Activated CD4-positive, alpha-beta T cell treated with anti-CD3 and anti-CD28 coated beads, Interleukin-2, amount 50 U/mL, for 24 hours (primary cell): ENCODE measurements at places on chromosomes 4 and X.

DNA sequence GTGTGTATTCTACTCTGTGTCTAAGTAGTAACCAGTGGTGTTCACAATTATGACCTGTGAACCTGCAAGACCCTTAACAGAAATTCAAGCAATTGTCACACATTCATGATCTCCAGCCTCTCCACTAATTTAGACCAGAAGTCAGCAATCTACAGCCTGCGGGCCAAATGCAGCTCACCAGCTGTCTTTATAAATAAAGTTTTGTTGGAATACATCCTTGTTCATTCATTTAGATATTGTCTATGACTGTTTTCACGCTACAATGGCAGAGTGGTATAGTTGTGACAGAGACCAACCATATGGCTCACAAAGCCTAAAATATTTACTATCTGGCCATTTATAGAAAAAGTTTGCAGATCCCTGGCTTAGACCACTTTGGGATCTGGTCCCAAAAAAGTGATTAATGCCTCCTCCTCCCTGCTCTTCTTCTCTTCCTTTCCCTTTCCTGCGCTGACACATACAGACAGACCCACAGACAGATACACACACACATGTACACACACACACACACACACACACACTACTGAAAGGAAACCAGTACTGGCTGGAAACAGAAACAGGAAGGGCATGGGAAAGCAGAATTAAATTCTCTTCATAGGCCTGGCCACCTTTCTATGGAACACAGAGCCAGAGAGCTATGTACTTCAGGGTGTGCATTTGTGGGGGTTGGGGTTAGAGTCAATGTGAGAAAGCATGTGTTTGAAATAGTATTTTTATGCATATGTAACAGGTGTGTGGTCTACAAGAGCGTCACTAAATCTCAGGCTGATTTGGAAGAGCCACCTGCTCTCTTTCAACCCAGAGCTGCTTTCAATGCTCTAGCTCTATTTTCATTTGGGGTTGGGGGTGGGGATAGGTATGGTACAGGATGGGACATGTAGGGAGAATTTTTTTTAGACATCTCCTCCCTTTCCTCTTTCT lies 49.7 kb upstream of the TMEM164 start:
- DNase-seq: no peak

DNA sequence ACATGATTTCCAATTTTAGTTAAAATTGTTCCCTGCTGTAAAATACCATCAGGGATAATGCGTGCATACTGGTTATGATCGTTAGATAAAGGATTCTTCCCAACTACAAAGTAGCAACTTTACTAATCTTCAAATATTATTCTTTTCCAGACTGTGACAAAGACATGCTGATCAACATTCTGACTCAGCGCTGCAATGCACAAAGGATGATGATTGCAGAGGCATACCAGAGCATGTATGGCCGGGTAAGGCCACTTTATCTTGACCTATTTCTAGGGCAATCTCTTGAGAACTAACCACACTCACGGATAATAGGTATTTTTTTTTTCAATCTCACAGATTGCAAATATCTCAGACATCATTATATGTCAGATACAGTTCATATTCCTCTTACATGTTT lies 47.0 kb downstream of the ANXA10 start:
- no peak for DNase-seq

DNA sequence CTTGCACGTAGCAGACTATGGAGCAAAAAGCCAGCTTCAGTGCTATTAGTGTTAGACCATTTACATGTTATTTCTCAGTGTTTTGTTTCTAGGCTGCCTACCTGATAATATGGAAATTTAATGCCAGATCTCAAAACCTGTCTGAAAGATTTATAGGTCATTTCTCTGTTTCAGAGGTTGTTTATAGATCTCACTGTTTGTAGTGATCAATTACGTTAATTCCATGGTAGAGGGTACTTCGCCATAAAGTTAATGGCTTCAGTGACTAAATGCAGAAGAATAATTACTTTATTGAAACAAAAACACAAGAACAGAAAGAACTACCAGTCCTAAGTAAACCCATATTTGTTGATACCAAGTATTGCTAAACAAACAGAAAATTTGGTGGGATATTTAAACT lies 420.8 kb downstream of the ARHGAP24 start:
- no peak for DNase-seq

- no peak for DNase-seq
These were observed 33.5 kb downstream of the HTRA3 start for GRCh38 chr4:8303081-8303480.

- DNase-seq: no peak
These were observed 35.7 kb downstream of the STBD1 start for GRCh38 chr4:76342191-76342590.
